Umbilical cord (tissue), 2 donors: ENCODE measurements at places on chromosomes 5 and 9. TPM values are rescaled to one million over a fixed set of nuclear protein-coding genes. Genes with fewer than 3 reads are reported as not detected.
A peak's percentile ranks its signal among the peaks of the same experiment; 100 is the strongest.

DNA sequence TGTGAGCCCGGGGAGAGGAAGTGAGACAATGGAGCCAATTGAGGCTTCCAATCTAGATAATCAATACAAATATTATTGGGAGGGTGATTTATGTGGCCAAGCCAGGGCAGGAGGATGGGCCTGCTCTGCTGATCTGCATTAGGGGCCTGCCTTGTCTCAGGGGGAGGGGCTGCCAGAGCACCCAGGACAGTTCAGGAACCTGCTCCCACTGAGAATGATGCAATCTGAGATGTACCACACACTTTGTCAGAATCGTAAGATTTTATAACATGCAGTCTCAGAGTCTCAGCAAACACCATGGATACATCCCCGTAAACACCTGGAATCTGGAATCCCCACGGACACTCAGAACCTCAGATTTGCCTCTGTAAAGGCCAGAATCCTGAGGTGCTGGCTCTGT lies 19.3 kb downstream of the FGF18 start:
- DNase-seq = no peak

GRCh38 chr5:6746244-6746643 lies 33.0 kb downstream of the TENT4A start:
- no peak for DNase-seq

DNA sequence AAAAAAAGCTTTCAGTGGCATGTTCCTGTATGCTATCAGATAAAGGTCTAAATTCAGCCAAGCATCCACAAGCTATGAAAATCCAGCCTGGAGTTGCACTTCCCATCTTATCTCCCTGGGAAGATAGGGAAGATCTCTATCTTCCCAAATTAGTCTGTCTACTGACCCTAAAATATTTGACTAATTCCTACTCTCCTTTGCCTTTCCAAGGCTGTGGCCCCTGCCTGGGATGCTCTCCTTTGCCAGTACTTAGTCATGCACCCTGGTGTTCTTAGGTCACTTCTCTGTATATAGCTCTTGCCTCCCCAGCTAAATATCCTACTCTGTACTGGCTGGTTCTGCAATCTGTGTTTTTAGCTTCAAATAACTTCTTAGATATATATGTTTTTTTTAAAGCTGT lies 44.0 kb upstream of the PLPP1 start:
- peak; percentile 45 for DNase-seq

DNA sequence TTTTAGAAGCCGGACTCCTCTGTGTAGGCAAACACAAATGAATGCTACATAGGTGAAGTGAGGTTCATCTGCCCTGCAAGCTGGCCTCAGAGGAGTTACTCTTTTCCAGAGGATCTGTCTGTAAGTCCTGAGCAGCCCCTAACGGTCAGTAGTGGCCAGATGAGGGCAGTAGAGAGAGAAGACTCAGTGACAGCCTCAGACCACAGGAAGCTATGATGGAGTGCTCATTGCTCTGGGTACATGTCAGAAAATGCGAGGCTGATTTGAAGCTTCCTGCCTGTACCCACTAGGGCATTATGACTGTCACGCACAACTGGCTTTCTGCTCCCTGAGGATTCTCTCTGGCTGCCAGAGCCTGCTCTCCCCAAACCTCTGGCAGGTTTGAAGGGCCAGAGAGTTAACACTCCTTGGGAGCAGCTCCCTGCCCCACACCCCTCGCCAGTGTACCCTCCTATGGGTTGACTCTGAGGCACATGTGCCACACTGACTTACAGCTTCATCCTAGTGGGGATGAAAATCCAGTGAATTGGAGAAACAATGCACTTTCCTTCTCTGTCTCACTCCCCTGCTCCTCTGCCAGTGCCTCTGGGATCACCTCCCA lies 141.5 kb downstream of the GABRG2 start:
- DNase-seq = peak; percentile 49

GRCh38 chr5:143826951-143827444 lies 15.0 kb downstream of the HMHB1 start:
- DNase-seq = no peak

GRCh38 chr9:105342147-105342505 lies 97.7 kb downstream of the SLC44A1 start:
- no peak for DNase-seq

- DNase-seq = no peak
Observed at GRCh38 chr5:43312699-43313034, 545 bp downstream of the HMGCS1 start.

GRCh38 chr5:4949108-4949507 lies 191.0 kb upstream of the ADAMTS16 start:
- no peak for DNase-seq

DNA sequence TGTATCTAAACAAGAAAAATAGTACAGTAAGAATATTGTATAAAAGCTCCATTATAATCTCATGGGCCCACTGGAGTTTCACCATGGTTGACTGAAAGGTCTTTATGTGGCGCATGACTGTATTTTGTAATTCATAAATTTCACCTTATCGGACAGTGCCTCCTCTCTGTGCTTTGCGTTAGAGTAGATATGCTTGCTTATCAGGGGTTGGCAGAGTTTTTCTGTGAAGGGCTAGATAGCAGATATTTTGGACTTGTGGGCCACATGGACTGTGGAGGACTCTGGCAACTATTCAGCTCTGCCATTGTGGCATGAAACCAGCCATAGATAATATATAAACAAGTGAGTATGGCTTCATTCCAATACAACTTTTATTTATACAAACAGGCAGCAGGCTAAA lies 23.2 kb downstream of the GAPVD1 start:
- DNase-seq = no peak

GRCh38 chr5:178196986-178197385 lies 7.3 kb upstream of the HNRNPAB start:
- DNase-seq = no peak

- no peak for DNase-seq
Observed at GRCh38 chr9:18149471-18150011, 324.4 kb upstream of the ADAMTSL1 start.

DNA sequence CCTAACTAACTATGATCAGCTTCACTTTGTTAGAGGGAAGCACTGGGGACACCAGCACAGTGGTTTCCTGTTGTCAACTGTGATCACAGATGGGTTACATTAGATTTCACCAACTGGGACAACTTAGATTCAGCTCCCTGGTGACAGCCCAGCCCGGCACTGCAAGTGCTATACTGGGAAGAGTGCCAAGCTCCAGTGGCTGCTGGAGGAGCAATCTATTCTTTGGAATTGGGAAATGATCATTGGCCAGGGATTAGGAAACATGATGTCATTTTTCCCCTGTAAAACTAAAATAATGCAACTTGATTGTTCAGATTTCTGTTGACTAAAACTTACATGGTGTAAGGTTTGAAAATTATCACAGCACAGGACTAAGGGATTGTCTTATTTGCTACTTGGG lies 33.2 kb downstream of the PTGR1 start:
- DNase-seq = no peak

- DNase-seq = no peak
Observed at GRCh38 chr9:113748135-113748534, 128.0 kb upstream of the ZNF618 start.

DNA sequence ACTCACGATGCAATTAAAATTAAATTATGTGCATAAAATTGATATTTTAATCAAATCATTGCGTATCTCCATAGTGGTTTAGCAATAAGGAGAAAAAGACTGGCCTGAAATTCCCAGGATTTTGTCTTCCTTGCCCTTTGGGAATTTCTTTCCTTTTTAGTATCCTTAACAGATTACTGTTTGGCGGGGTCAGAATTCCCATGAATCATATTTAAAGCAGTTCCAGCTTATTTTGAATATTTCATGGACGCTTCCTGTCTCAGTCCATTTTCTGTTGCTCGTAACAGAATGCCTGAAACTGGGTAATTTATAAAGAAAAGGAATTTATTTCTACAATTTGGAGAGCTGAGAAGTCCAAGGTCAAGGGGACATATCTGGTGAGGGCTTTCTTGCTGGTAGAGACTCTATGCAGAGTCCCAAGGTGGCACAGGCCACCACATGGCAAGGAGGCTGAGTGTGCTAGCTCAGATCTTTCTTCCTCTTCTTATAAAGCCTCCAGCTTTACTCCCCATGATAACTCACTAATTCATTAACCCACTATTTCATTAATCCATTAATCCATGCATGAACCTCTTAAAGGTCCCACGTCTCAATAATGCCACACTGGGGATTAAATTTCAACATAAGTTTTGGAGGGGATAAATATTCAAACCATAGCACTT lies 37.8 kb downstream of the CDH6 start:
- DNase-seq = peak; percentile 33

DNA sequence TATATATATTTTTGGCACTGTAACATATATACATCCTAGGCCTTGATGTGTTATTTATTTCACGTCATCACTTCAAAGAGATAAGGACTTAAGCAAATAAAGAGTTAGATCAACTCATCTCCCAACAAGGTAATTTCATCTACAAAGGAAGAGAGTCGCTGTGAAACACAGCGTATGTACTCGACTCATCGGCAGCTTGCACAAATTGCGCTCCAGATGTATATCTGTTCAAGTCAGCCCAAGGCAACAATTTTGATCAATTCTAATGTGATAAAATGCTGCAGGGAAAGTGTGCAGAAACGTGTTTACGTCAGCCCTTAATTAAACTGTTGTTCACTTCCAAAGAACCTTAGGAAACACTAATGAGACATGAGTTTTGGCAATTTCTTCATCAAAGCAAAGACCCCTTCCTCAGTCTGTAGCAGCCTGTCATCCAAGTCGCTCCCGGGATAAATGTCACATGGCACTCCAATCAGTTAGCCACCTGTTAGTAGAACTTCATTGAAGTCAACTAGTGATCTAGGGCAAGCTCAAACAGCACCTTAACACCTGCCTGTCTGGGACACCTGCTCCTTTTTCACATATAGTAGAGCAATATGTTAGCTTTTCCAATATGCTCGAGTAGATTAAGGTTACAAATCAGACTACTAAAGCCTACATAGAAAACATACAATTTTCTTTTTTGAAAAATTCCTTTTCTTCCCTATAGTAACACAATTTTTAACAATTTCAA lies 182.4 kb downstream of the NFIB start:
- no peak for DNase-seq

- peak; percentile 63 for DNase-seq
Observed at GRCh38 chr5:149062371-149063016, 368 bp downstream of the SH3TC2 start.

DNA sequence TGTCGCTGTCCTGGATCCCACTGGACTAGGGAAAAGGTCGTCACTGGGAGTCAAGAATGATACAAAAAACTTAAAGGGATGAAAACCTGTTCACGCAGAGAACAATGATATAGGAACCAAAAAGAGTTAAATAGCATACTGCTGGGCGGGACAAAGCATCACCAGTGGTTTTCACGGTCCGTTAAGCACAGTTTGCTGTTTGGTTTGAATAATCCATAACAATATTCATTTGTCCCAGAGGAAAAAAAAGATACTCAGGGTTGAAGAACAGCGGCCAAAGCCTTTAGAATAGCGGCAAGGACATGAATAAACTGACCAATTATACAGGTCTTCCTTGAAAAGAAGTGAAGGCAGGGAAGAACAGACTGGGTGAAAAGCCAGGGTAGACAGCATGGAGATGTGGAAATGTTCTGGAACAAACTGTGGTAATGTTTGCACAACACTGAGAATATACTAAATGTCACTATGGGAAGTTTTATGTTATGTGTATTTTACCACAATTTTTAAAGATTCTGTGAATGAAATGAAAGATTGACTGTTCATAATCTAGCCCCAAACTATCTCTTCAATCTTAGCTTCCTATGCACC lies 60.8 kb downstream of the MTMR12 start:
- DNase-seq = no peak

DNA sequence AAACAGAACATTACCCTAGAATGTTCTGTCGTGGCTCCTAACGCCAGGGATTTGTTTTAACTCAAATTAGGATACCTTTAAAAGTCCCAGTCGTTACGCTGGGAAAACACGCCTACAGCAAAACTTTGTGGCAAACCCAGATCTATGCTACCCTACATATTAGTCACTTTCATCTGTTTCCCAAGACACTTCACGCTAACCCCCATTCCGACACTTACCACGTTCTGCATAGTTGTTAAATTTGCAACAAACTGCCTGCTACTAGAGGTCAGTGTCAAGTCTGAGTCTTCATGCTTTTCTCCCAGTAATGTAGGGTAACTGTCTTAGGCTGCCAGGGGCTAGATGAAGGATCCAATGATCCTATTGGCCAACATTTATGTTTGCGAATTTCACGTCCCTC lies 140.3 kb downstream of the RASEF start:
- no peak for DNase-seq

DNA sequence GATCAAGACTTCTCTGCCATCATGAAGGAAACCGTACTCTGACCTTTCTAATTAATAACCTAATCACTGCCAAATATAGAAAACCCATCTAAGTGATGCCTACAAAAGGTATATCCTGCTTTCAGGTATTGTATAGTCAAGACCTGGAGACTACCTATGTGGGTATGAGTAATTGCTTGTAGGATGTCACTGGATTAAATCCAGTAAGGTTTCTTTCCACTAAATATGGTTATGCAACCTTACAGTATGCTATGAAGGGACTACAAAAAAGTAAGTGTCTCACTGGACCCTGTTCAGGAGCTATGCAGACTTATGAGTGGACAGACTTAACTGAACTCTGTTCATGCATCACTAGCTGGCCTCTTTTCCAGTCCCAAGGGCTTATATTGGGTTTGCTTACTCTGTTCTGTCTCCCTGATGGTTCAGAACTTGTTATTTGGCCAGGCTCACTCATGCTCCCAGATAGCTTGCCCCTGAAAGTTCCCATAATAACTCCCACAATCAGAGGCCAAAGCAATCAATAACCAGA lies 51.1 kb downstream of the PDE6A start:
- DNase-seq = no peak

GRCh38 chr9:87040410-87041009 lies 93.2 kb upstream of the GAS1 start:
- DNase-seq = no peak

DNA sequence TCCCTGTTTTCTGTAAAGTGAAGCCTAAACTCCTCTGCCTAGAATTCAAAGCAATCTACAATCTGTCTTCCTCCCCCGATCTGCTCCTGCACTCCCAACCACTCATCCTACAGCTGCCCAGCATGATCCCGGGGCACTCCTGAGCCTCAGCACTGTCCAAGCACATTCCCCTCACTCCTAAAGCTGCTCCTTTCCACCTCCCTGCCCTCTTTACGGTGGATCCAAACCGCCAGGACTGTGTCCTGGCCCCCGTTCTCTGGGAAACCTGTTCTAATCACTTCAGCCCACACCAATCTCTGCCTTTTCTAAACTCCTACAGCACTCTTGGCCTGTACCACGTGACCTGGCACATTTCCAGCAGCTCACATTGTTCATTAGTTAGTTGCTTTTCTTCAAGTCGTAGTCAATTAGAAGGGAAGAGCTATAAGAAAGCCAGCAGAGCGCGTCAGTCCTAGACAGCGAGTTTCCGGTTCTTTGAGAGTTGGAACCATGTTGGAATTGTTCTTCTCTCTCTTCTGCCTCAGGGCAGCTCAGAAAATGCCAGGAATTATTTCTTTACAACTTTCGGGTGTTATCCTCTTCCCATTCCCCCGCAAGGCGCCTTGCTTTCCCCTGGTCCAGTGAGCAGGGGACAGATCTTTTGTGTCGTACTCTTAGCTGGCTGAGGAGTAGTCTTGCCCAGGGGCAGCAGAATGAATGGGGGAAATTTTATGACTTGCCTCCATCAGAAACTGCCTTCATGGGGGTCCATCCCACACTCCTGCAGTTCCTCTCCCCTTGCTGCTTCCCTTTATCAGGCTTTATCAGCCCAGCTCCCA lies 60.7 kb downstream of the NRG2 start:
- peak; percentile 44 for DNase-seq

The CDC20B gene
- total RNA-seq = 0.96 TPM

The IDNK gene
- total RNA-seq = 15.2 TPM

The TRMO gene
- 37.1 TPM for total RNA-seq

The IFNA10 gene
- 2.6 TPM for total RNA-seq

The OBP2B gene
- not detected for total RNA-seq

The MYOZ3 gene
- 10.4 TPM for total RNA-seq
